Transverse colon (tissue), 4 donors: ENCODE measurements at places on chromosomes 6 and 20. TPM values are rescaled to one million over a fixed set of nuclear protein-coding genes. Genes with fewer than 3 reads are reported as not detected.

GRCh38 chr20:48158014-48158413 lies 372.7 kb upstream of the SULF2 start:
- DNase-seq = no peak

DNA sequence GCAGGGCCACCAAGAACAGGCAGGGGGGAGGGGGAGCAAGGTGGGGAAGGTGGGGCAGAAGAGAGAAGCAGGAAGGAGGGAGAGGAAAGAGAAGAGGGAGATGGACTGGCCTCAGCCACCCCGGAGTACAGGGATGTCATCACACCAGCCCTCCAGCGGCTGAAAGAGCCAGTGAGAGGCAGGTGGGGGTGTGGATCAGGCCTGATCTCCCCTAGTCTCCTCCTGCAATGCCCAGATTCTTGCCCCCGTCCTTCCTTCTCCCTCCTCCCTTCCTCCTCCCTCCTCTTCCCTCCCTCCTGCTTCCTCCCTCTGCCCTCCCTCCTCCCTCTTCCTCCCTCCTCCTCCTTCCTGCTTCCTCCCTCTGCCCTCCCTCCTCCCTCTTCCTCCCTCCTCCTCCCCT lies 61.5 kb downstream of the YTHDF1 start:
- DNase-seq = no peak

DNA sequence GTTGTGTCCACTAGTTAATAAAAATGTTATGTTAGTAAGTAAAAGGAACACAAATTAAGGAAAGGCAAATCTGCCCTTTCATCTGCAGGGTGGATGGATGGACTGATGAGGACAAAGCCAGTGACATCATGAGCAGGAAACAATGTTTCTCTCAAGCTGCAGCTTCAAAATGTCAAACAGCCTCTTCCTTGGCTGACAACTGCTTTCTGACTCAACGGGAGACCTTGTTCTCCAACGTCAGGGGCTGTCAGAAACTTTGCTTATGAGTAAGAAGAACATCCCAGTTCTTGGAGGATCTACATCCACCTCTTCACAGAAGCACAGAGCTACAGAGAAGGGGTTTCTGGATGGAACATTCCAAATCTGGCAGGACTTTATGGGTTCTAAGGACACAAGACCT lies 6.0 kb downstream of the CST2 start:
- DNase-seq = no peak

GRCh38 chr6:3328145-3328544 lies 69.4 kb downstream of the PSMG4 start:
- no peak for DNase-seq

DNA sequence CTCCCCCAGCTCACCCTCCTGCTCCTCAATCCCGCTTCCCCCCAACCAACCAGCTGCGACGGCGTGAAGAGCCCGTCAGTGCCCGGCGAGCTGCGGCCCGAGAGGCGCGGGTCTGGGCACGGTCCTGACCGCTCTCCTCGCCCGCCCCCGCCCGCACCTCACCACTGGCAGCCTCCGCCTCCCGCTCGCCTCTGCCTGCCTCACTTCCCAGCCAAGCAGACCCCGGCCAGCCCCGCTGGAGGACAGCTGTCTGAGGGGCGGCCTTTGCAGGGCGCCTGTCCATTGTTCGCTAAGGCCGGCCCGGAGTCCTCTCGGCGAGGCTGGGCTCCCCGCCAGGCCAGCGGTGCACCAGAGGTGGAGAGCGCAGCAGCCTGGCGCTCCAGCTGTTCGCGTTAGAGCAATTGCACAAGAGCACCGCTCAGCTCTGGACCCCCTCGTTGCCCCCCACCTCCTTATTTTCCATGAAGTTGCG lies 1.3 kb downstream of the SOBP start:
- DNase-seq = peak; percentile 55

DNA sequence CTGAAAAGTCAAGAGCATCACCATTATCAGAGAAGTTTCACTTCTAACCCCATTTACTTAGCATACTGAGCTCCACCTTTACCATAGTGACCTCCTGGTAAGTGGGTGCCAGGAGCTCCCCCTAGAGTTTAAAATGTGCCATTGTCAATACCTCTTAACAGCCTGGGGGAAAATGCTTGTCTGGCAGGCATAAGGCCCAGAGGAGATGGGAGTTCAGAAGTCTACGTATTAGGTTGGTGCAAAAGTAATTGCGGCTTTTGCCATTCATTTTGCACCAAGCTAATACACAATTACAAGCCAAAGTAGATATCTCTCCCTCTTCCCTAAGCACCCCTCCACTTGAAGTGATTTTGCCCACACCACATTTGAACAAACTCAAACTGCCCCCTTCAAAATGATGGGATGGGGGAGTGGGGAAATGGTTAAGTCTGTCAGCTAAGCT lies 919.0 kb downstream of the KIF16B start:
- DNase-seq = peak; percentile 32

GRCh38 chr20:40967700-40968099 lies 60.9 kb upstream of the TOP1 start:
- no peak for DNase-seq

GRCh38 chr20:60209048-60209447 lies 250.8 kb downstream of the CDH26 start:
- no peak for DNase-seq

DNA sequence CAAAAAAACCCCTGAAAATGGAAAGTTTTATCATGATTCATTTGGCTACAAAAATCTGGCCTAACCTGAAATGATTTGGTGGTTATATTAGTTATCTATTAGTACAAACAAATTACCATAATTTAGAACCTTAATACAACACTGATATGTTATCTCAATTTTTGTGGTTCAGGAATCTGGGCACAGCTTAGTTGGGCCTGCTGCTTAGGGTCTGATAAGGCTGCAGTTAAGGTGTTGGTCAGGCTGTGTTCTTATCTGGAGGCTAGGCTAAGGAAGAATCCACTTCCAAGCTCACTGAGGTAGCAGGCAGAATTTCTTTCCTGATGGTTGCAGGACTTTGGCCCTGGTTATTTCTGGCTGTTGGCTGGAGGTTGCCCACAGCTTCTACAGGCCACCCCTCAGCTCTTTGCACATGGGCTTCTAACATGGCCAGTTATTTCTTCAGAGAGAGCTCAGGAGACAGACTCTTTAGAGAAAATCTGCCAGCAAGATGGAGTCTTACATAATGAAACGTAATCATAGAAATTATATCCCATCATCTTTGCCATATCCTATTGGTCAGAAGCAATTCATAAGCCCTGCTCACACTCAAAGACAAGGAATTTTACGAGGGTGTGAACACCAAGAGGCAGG lies 11.4 kb downstream of the TRIM38 start:
- DNase-seq = no peak

DNA sequence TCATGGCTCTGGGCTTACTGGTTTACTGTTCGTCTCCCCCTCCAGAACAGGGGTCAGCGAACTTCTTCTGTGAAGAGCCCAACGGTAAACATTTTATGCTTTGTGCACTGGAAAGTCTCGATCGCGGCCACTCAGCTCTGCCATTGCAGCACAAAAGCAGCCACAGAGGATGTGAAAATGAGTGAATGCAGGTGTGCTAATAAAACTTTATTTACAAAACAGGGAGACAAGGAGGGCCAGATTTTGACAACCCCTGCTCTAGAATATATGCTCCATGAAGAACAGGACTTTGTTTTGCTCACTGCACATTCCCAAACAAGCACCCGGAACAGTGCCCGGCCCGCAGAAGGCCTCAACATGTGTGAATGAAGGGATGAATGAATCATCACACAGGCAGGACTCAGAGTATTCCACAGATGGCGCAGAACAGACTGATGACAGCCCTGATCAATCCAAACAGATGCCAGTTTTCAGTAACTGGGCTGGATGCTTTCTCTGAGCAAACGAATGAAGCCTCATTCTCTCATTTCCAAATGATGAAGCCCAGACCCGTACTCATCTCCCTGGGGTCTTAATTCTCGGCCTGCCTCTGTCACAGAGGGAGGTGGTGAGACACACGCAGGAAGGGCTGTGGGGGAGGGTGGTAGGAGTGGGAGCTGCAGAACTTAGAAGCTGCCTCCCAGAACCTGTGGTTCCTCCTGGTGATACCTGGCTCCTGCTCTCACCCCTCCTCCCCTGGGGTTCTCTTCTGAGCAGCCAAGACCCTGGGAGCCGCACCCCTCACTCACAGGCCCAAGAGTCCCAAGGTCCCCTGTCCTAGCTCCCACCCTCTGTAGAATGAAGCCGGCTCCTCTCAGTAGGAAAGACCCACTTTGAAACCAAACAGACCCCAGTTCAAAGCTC lies 196.4 kb downstream of the PREX1 start:
- no peak for DNase-seq

- no peak for DNase-seq
Measured at GRCh38 chr6:116004841-116005815, 55.6 kb downstream of the FRK start.

GRCh38 chr20:59728722-59729430 lies 124.5 kb downstream of the PHACTR3 start:
- no peak for DNase-seq

DNA sequence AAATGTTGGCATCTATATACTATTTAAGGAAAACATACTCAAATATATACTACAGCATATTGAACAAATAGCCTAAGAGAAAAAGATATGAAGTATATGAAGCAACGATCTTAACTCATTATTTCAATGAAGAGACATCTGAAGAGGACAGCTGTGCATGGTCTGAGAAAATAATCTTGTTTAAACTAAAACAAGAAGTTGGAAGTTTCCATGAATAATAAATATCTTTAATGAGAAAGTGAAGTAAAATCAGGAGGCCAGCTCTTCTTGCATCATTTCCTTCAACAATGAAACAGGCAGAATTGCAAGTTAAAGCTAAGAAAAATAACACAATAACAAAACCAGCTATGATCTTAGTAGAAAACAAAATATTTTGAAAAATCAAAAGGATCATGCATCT lies 1265.4 kb upstream of the MAP3K7 start:
- DNase-seq = no peak

DNA sequence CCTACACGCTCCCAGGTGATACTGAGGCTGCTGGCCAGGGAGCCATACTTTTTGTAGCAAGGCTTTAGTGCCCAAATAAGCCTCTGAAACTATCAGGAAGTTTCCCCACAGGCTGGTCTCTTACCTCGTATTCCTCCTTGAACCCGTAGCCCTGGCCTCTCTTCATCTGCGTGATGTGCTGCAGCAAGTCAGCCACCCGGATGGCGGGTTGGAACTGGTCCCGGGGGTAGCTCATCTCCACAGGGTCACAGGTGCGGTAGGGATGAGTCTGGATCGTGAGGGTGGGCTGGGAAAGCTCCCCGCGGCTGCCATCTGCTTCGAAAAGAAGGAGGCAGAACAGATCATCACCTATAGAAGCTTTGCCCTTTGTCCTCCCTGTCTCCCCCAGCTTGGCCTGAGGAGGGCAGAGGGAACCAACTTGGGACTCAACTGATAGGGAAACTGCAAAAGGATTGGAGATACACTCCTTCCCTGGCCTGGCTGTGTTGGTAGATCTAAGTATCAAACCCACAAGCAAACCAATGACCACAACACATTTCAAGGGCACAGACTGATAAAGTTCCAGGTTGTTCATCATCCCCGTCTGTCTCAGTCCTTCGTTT lies 543.2 kb upstream of the CHD6 start:
- no peak for DNase-seq

GRCh38 chr20:21360705-21361104 lies 36.6 kb downstream of the NKX2-4 start:
- DNase-seq = no peak

DNA sequence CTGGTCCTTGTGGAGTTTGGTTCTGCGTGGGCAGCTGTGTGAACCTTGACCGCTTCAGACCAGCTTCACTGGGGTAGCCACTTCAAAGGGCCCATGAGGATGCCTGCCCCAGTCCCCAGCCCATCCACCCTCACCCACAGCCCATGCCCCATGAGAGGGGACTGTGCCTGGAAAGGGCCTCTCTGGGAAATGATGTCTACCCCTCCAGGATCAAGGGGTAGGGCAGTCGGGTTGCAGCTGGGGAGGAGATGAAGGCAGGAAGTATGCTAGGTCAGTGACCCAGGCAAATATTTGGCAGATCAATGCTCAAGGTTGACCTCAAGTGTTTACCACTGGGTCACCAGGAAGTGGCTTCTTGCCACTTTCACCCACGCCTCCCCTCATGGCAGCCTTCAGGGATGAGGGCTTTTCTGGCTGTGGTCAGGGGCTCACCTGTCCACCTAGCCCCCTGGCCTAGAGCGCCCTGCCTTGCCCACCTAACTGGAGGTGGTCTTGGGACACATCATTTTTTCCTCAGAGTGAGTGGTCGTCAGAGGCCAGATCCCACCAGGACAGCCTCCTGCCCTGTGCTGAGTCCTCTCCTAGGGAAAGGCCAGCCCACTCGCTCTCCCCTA lies 109.5 kb downstream of the SNX5 start:
- DNase-seq = no peak

DNA sequence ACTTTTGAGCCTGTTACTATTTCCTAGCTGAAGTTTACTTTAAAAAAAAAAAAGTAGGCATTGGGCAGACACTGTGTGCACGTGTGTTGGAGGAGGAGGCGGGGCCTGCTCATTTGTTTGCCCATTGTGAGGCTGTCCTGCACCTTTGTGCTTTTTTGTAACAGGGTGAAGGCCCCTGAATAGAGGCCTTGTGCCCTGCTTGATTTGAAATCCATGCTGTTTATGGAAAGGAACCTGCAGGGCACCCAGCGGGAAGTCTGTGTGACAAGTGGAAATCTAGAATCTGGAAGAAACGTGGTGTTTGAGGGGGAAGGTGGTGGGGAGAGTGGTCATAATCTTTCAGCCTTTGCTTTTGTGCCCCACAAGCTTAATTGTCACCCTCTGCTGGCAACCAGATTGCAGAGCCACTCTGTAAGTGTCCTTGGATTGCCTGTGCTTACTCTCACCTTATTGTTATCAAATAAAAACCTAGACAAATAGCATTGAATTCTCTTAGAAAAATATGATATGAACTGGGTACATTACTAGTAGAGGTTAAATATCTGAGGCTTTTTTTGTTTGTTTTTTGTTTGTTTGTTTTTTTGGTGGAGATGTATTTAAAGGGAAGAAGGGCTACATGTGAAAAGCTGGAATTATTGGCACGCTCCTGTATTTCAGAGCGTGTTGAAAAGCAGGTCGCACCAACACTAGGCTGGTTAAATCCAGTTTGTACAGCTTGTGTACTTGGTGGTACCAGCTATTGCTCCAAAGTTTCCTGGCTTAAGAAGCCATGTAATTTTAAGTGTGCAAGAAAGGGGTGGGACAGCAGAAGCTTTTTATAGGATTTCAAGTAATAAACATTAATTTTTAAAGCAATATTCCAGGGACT lies 156.3 kb downstream of the ARID1B start:
- peak; percentile 76 for DNase-seq

ZGPAT gene
- 29.1 TPM for total RNA-seq

MUCL3 gene
- total RNA-seq = not detected

ADAM33 gene
- 15.0 TPM for total RNA-seq

ZFP57 gene
- total RNA-seq = not detected

VSTM2L gene
- total RNA-seq = 6.6 TPM

CRISP3 gene
- not detected for total RNA-seq

TNFRSF6B gene
- total RNA-seq = 4.2 TPM

NKX2-4 gene
- not detected for total RNA-seq

CYP39A1 gene
- not detected for total RNA-seq
